H54 (cell line): ENCODE measurements at places on chromosomes 3 and 15.

GRCh38 chr3:129366312-129366831 is 62.1 kb downstream of the EFCAB12 start:
- DNase-seq, result no peak

GRCh38 chr15:25671132-25671531 is 192.0 kb downstream of the ATP10A start:
- DNase-seq, result no peak

- DNase-seq, result no peak
These were observed 18.2 kb downstream of the SENP8 start for GRCh38 chr15:72136170-72137051.

GRCh38 chr3:23576379-23576959 is 229.3 kb upstream of the UBE2E1 start:
- no peak for DNase-seq

DNA sequence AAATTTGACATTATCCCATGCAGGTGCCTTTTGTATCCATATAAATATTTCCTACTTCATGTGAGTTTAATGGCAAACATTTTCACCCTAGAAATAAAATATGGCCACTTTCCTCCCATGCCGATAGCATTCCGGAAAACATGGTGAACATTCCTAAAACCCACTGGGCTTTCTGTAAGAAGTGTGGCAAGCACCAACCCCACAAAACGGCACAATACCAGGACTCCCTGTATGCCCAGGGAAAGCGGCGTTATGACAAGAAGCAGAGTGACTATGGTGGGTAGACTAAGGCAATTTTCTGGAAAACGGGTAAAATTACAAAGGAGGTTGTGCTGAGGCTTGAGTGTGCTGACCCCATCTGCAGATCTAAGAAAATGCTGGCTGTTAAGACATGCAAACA is 7.6 kb downstream of the ANXA2 start:
- no peak for DNase-seq

GRCh38 chr3:17850448-17850847 is 108.0 kb upstream of the TBC1D5 start:
- no peak for DNase-seq

DNA sequence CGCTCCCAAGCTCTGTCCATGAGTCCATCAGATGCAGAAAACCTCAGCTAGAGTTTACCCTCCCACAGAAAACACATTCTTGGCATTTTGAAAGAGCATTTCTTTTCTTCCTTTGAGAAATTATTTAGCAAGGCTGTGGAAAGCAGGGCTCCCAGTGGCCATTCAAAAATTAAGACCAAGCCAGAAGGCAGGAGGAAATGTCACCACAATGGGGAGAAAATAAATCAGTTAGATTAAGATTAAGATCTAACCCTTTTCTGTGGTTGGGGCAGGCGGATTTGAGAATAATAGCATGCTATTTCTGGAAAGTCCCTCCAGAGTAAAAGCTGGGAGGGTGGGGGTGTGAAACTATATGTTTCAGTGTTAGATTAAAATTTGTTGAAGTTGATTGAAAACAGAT is 20.2 kb downstream of the LRIG1 start:
- DNase-seq, result no peak

DNA sequence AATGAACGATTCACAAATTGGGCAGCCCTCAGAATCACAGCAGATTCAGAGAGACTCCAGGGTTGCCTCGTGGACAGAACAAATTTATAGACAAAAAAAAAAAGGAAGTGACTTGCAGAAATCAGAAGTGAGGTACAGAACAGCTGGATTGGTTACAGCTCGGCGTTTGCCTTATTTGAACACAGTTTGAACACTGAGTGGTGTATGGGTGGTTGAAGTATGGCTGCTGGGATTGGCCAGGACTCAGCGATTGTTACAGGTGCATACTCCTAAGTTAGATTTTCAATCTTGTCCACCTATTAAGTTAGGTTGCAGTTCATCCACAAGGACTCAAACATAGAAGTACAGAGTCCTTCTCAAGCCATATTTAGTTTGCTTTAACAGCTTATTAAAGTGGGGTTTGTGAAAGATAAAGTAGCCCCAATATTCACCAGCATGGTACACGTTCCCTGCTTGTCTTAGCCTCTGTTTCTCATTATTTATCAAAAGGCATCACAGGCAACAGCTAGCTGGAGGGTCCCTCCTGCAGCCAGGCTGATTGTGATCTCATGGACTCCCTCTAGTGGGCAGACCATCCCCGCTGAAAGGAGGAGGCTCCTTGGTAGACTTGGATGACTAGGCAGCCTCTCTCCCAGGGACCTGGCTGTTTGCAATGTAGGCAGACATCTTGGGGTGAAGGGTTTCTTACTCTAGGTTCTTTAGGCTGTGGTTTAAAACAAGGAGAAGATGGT is 17.6 kb upstream of the ALDH1L1 start:
- DNase-seq, result peak; percentile 44

GRCh38 chr3:172213904-172214303 is 174.5 kb downstream of the FNDC3B start:
- DNase-seq, result no peak

DNA sequence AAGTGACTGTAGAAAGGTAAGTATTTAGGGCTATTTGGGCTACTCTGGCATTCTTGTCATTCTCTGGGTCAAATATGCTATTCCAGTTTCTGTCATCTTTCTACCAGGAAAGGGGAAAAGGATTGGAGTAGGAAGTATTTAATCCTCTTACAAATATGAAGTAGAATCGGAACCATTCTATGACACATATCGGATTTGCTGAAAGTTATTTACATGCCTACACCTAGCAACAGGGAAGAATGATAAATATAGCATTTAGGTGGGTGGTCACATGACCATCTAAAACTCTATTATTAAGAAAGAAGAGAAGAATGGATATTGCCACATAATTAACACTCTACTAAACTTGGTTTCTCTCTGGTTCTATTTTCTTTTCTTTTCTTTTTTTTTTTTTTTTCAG is 1353.1 kb downstream of the ZPLD1 start:
- no peak for DNase-seq

- no peak for DNase-seq
These were observed 93.8 kb downstream of the LINGO1 start for GRCh38 chr15:77538793-77539497.

- no peak for DNase-seq
These were observed 79.0 kb downstream of the REC114 start for GRCh38 chr15:73522011-73522410.

DNA sequence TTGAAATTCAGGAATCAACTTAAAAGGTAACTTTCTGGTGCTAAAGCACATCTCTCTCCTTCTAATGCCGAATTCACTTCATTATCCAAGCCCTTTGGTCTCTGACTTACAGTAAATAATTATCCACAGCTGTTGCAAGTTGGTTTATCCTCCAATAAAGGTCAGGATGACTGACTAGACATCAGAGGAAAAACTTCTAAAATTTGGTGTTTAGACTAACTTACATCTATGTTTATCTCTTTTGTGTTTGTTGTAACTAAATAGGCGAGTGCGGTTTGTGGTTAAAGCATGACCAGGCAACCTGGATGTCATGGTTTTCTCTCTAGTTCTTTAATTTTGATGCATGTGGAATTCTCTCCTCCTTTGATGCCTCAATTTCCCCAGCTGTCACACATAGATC is 237.4 kb upstream of the LRTM1 start:
- DNase-seq, result no peak

DNA sequence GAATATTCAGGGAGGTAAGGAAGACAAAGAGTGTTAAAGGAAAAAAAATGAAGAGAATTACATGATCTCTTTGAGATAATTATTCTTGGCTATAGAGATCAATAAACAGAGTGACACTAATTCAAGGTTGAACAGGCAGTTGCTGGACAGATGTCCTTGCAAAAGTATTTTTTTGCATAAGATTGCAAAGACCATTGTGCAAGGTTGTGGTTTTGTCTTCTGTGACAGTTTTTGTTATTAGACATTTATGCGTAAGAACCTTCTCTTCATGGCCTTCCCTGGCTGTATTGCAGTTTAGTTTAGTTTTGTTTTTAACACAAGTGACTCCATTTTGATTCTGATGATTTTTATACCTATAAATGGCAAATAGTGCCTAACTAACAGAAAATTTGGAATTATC is 682.8 kb upstream of the ARPP21 start:
- DNase-seq, result no peak

GRCh38 chr15:65525622-65526021 is 4.6 kb upstream of the HACD3 start:
- DNase-seq, result no peak

- no peak for DNase-seq
These were observed 129.1 kb upstream of the UMPS start for GRCh38 chr3:124601190-124601589.

- DNase-seq, result no peak
These were observed 900 bp upstream of the EOMES start for GRCh38 chr3:27723001-27723445.

DNA sequence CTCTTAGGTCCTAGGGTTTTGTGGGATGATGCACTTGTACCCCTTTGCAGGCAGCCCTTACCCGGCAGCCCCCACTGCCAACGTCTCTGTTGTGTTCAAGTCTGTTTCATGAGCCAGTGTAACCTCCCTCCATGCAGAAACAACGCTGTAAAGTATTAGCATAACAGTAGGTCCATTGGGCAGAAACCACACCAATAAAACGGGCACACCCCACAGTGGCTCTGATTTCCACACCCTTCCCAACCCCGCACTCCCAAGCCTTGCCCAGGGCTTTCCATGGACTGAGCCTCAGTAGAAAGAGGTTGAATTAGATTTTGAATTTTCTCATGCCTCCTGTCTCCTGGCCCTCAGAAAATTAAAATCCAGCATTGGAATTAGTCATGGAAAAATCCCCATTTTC is 124.5 kb downstream of the CACNA1D start:
- no peak for DNase-seq

GRCh38 chr3:29183346-29184087 is 97.4 kb upstream of the RBMS3 start:
- no peak for DNase-seq

DNA sequence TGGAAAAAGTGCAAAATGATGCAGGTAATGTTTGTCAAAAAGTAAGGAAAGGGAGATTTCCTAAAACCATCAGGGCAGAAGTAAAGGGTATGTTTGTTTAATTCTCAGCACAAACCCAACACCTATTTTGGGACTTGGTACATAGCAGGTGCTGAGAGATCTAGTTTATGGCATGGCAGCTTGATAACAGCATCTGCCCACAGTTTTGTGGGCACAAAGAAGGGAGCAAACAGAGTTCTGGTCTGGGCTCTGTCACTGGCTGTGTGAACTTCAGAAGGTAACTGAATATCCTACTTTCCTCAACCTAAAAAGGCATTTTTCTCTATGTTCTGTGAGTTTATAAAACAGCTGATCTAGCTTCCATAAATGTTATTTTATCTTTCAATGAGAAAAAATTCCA is 141.6 kb downstream of the PLCH1 start:
- DNase-seq, result no peak

DNA sequence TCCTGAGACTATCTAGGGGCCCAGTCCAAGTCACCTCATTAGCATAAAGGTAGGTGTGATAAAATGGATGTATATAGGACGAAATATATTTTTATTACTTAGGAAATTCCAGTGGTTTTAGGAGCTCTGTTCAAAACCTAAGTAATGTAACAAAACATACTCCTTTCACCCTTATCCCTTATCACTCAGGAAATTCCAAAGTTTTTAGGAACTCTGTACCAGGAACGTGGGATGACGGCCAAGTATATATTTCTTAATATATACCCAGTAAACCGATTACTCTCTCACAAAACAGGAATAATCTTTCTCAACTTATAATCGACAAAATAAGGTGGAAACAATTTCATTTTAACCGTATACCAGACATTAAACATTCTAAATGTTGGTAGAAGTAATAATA is 195.7 kb downstream of the ZPLD1 start:
- no peak for DNase-seq

GRCh38 chr3:194686816-194687637 is 1.3 kb downstream of the FAM43A start:
- DNase-seq, result no peak

- no peak for DNase-seq
These were observed 41.9 kb downstream of the ATP8B4 start for GRCh38 chr15:50077176-50077575.

DNA sequence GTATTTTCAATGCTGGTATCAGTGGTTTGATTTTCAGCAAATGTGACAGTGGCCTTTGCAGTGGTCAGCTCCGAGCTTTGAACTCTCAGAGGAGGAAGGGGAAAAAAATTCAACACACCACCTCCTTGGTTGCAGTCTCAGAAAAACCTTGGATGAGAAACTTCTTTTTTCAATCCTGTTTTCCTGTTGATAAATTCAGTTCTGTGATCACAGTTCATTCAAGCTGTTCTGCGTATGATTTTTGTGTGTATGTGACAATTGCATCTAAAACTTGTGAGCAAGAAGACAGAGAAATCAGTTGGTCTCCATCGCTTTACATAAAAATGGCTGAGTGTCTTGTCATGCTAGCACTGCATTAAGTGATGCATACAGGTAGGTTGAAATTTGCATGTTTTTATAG is 19.2 kb downstream of the ZBTB38 start:
- no peak for DNase-seq

GRCh38 chr15:40366457-40367370 is 8.7 kb downstream of the DISP2 start:
- DNase-seq, result no peak

DNA sequence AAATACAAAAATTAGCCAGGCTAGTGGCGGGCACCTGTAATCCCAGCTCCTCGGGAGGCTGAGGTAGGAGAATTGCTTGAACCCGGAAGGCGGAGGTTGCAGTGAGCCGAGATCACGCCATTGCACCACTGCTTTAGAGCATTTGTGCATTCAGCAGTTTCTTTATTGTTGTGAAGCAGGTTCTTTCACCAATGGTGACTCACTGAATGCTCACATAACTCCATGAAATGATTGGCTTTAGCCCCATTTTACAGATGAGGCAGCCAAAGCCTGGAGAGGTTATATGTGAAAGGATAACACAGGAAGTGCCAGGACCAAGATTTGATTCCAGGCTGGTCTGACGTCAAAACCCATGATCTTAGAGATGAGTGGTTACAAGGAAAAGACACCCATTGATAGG is 195.2 kb downstream of the SLCO3A1 start:
- no peak for DNase-seq

DNA sequence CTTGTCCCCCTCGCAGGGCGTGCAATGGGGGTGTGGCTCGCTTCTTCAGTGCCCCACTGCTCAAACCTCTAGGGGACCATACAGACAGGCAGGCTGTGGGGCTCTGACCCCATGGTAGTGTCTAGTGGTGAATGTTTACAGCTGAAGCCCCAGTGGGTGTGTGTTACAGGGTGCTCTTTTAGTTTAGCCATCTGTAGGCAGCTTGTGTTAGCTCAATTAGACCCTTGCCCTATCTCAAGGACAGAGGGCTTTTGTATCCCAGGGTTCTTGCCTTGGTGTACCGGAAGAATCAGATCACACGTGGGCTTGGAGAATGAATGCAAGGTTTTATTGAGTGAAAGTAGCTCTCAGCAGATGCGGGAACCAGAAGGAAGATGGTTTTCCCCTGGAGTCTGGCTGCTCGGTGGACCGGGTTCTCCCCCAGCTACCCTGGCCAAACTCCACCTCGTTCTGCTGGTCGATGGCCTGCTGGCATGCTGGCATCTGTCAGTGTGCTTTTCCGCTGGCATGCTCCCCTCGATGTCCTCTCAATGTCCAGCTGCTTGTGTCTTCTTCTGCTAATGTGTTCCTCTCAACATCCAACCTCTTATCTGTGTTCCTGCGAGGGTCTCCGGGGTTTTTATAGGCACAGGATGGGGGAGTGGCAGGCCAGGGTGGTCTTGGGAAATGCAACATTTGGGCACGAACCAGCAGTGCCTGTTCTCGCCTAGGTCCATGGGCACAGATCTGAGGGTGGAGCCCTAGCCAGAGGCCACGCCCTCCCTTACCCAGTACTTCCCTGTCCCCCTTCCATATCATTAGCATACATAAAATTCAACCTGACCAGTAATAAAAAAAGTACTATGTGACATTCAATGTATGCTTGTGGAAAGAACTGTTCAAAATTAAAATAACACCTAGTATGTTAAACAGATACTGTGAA is 6.6 kb downstream of the SPCS1 start:
- DNase-seq, result no peak
